M059J (cell line): ENCODE measurements at places on chromosomes 12 and 14. TPM values are rescaled to one million over a fixed set of nuclear protein-coding genes. Genes with fewer than 3 reads are reported as not detected.

GALNT16 gene
- total RNA-seq, result 0.20 and 0.30 TPM in 2 replicates

ANO2 gene
- total RNA-seq, result 0.86 and 2.3 TPM in 2 replicates

TMEM179 gene
- total RNA-seq, result 0.49 TPM in 1 of 2 replicates, not detected in the other

ASB2 gene
- total RNA-seq, result not detected in 2 replicates

DNA sequence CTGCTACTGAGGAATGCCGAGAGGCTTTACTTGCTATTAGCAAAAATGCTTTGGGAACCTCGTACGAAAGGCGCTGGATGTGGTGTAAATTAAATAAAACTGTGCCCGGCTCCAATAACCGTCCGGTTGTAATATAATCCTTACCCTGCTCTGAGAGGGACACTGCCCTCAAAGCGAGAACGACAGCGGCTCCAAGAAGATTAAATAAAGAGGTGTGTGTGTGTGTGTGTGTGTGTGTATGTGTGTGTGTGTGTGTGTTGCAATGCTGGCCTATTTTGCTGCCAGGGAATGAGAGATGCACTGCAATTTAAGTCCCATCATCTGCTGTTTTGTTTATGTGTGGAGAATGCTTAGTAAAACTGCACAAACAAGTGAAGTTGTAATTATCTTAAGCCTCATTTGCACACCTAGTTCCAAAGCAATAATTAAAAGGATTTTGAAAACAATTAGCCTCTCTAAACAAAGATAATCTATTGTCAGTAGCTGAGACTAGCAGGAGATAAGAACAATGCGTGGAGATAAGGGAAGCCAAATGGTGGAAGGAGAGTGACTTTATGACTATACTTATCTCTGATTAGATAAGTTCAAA lies 1.2 kb upstream of the SIX1 start:
- DNase-seq, result peak; percentile 30

- no peak for DNase-seq
These were observed 206.0 kb downstream of the MYRFL start for GRCh38 chr12:70031046-70031445.

DNA sequence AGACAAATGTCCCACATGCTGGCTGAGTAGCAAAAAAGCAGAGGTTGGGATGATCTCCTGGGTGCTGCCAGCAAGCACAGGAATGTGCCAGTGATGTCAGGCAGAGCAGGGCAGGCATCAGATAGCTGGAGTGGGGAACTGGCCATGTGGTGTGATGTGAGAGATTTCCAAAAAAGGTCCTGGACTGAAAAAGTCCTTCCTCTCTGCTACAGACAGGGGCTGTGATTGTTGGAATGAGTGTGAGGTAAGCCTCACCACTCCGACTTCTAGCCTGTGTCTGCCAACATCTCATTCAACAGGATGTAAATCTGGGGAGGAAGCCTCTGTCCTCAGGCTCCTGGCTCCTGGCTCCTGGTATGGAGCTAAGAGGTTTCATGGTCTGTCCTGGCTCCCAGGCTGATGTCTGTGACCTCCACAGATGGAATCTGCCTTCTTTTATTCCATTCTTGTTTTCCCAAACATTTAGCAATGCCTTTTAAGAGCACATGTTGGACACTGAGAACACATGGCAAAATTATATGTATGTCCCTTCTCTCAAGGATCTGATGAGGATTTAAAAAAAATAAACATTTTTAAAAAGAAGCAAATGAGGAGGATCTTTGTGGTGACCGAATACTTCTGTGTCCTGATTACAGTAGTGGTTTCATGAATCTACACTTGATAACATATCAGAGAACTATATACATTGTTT lies 50.1 kb upstream of the STK38L start:
- peak; percentile 82 for DNase-seq

- no peak for DNase-seq
These were observed 6.4 kb downstream of the SLC39A9 start for GRCh38 chr14:69404883-69405282.

- DNase-seq, result no peak
These were observed 649 bp upstream of the GNPNAT1 start for GRCh38 chr14:52792097-52792415.

- DNase-seq, result no peak
These were observed 20.9 kb upstream of the KIF26A start for GRCh38 chr14:104117341-104118005.

DNA sequence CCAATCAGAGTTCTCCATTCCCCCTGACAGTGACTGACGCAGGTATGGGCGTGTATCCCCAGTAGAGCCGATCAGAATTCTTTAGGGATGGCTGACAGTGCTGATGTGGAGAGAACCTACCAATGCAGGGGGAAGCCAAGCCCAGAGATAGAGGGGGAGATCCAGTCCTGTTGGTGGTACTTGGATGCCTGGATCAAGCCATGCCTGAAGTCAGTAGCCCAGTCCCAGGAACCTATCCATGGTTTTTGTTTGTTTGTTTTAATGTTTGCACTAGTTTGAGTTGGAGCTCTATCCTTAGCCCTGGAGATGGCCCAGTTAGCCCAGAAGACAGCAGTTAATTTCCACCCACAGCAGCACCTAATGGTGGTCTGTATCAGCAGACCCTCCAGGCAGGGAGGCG lies 40.2 kb downstream of the FOXN4 start:
- no peak for DNase-seq

DNA sequence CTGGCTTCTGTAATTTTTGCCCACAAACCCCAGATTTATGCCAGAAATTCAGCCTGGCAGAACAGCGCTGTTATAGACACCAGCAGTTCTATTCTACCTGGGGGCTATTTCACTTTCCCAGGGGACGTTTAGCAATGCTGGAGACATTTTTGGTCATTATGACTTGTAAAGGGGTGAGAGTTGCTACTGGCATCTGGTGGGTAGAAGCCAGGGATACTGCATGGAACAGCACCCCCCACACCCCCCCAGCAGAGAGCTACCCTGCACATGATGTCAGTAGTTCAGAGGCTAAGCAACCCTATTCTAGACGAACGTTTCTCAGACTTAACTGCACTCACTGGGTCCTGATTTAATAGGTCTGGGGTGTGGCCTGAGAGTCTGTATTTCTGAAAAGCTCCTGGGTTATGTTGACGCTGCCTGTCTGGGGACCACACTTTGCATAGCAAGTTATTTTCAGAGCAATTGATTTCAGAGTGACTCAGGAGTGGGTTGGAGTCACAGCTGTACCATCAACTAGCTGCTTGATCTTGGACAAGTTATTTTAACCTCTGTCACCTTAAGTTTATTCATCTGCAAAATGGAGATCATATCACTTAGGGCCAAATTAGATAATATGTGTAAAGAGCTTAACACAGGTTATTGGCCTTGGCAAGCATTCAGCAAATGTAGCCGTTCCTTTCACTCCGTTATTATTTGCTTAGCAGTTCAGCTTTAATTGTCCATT lies 48.5 kb downstream of the CHST11 start:
- no peak for DNase-seq
